ENCODE measurements at places on chromosomes 16 and 17.

DNA sequence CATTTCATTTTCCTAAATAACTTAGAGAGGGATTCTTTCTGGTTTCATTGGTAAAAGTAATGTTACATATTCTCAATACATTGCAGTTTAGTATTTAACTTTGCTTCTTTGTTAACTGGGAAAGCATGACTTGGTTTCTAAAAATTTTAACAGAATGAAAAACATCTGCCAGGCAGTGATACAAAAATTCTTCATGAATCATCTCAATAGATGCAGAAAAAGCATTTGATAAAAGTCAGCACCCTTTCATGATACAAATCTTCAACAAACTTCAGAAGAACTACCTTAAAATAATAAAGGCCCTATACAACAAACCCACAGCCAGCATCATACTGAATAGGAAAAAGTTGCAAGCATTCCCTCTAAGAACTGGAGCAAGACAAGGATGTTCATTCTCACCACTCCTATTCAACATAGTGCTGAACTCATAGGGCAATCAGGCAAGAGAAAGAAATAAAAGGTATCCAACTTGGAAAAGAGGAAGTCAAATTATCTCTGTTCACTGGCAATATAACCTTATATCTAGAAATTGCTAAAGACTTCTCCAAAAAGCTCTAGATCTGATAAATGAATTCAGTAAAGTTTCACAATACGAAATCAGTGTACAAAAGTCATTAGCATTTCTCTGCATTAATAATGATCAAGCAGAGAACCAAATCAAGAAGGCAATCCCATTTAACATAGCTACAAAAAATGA lies 50.4 kb downstream of the SLFN5 start:
- no peak for DNase-seq

DNA sequence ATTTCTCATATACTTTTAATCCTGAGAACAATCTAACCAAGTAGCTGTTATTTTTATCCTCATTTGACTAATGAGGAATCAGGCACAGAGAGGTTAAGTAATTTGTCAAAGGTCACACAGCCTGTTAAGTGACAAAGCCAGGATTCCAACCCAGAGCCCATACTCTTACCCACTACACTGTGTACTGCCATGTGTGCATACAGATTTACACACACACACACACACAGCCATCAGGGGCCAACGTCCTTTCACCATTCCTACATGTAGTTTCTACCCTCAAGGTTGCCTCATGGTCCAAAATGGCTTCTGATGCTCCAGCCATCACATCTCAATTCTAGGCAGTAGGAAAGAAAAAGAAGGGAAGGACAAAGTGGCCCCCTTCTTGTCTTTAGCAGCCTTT lies 22.1 kb downstream of the TMEM186 start:
- no peak for DNase-seq

- peak; percentile 68 for DNase-seq
These were observed 24.0 kb downstream of the PIK3R5 start for GRCh38 chr17:8941520-8941919.

- no peak for DNase-seq
These were observed 944 bp upstream of the WFIKKN1 start for GRCh38 chr16:629833-630248.

DNA sequence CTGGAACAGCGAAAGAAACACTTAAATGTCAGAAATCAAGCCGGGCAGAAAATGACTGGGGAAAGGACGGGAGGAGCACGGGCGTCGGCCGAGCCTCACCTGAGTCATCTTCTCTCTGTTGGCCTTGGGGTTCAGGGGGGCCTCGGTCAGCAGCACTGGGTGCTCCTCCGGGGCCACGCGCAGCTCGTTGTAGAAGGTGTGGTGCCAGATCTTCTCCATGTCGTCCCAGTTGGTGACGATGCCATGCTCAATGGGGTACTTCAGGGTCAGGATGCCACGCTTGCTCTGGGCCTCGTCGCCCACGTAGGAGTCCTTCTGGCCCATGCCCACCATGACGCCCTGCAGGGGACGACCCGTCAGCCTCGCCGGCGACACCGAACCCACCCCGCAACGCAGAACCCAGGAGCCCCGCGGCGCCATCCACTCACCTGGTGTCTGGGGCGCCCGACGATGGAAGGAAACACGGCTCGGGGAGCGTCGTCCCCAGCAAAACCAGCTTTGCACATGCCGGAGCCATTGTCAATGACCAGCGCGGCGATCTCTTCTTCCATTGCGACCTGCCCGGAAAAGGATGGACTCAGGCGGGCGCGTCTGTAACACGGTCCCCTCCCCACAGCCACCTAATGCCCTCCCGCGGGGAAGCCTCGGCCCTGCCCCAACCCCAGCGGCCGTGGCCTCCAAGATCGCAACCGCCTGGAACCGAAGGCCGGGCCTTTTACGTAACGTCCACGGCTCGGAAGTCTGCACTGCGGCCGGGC lies 616 bp downstream of the ACTG1 start:
- DNase-seq: peak; percentile 35

DNA sequence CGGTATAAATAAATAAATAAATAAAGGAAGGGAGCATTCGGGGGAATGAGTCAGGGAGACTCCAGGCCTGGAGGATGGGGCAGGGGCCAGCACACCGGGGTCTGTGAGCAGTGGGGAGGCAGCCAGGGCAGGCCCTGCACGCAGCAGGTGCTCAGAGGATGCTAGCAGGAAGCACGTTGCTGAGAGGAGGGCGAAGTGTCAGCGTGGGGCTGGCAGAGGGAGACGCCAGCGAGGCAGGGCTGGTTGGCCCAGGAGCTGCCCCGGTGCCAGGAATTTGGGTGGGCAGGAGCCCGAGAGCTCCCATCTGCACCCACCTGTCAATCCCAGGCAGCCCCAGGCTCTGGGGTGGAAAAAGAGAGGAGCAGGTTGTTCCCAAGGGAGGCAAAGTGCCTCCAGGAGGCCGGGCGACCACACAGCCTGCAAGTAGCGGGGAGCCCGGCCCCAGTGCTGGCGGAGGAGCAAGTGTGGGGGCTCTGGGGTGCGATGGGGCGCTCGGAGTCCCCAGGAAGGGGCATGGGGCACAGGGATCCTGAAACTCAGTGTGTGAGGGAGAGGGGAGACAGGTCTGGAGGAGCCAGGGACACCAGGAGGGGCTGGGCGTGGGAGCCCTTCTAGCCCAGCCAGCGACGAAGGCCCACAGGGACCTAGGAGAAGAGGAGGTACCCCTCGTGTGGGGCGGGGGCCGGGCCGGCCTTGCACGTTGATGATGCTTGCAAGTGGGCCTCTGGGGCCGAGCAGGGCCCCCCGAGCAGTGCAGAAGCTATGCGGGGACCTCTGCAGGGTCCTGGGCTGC lies 28.0 kb downstream of the SOX8 start:
- DNase-seq: no peak

DNA sequence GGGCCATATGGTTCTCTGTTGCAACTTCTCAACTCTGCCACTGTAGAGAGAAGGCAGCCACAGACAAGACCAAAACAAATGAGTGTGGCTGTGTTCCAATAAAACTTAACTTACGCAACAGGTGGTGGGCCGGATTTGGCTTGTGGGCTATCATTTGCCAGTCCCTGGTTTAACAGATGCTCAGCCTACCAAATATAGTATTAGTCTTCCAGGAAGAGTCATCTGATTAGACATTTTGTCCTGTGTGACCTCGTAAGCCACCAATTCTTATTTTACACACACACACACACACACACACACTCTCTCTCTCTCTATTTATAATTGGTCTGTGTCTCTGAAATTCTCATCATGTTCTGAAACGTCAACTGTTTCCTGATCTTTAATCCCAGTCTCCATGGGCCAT lies 245.9 kb downstream of the XYLT1 start:
- peak; percentile 37 for DNase-seq

DNA sequence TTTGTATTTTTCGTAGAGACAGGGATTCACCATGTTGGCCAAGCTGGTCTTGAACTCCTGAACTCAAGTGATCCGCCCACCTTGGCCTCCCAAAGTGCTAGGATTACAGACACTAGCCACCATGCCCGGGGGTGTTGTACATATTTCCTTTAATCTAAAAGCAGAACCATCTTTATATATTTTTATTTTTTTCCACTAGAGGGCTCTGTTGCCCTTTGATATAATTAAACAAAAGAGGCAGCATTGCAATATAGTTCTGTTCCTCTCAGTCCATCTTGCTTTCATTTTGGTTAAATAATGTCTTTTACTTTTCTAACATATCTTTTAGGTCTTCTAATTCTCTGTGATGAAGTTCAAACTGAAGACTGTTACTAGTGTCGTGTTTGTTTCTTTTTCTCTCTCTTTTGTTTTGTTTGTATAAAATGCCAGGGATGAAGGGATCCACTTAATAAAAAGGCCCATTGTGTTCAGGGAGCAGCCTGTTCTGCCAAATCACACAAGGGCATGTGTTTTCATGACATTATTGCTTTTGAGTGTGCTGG lies 23.4 kb downstream of the WWOX start:
- peak; percentile 51 for DNase-seq

GRCh38 chr17:32191306-32191705 lies 49.0 kb downstream of the RHOT1 start:
- DNase-seq: no peak

DNA sequence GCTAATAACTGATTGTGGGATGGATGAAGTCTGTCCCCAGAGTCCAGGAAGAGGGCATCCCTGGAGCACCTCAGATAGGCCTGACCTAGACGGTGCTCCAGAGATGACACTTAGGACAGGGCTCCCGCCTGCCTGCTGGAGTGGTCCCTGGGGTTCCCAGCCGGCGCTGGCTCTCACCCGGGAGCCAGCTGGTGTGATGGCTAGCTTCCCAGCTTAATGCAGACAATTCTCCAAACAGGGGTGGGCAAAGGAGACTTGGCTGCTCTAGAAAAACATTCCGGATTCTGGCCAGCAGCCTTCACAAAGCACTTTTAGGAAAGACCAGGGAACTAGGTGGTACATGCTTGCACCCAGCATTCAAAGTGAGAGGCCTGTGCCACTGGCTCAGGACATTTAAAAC lies 18.6 kb downstream of the ACE start:
- no peak for DNase-seq

DNA sequence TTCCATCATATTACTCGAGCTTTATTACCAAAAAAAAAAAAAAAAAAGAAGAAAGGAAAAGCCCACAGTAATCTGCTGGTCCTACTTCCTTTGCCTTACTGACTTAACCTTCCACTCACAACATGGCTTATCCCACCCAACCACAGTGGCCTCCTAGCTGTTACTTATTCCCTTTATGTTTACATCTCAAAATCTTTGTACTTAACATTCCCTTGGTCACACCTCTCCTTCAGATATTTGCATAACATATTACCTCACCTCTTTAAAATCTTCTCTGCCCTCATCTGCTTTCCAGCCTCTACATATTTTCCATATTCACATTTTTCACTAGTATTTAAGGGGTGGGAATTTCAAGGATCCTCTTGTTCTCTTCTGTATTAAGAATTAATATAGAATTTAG lies 327.0 kb upstream of the TBX2 start:
- no peak for DNase-seq

- peak; percentile 55 for DNase-seq
These were observed 32.7 kb upstream of the LITAF start for GRCh38 chr16:11619327-11619851.

DNA sequence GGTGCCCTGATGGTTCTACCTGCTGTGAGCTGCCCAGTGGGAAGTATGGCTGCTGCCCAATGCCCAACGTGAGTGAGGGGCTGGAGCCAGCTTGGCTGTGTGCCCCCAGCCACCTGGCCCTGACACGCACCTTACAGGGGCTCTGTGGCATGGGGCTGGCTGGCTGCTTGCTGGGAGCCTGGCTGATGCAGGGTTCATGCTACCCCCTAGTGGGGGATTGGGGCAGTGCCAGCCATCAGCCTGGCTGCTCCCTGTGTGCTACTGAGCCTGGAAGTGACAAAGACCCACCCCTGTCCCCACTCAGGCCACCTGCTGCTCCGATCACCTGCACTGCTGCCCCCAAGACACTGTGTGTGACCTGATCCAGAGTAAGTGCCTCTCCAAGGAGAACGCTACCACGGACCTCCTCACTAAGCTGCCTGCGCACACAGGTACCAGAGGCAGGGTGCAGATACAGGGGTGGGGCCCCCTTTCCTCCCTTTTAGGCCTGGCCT lies 5.7 kb downstream of the GRN start:
- peak; percentile 79 for DNase-seq

- no peak for DNase-seq
These were observed 387.1 kb downstream of the HS3ST4 start for GRCh38 chr16:26078716-26079355.

DNA sequence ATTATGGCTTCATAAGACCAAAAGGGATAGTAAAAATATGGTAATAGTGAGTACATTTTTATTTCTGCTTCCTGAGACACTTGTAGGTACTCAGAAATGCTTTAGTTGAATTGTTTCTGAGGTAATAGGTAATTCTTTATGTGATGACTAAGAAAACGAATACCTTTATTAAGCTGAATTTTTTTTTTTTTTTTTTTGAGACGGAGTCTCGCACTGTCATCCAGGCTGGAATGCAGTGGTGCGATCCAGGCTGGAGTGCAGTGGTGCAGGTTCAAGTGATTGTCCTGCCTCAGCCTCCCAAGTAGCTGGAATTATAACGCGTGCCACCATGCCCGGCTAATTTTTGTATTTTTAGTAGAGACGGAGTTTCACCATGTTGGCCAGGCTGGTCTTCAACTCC lies 1.9 kb downstream of the RAD51C start:
- no peak for DNase-seq

DNA sequence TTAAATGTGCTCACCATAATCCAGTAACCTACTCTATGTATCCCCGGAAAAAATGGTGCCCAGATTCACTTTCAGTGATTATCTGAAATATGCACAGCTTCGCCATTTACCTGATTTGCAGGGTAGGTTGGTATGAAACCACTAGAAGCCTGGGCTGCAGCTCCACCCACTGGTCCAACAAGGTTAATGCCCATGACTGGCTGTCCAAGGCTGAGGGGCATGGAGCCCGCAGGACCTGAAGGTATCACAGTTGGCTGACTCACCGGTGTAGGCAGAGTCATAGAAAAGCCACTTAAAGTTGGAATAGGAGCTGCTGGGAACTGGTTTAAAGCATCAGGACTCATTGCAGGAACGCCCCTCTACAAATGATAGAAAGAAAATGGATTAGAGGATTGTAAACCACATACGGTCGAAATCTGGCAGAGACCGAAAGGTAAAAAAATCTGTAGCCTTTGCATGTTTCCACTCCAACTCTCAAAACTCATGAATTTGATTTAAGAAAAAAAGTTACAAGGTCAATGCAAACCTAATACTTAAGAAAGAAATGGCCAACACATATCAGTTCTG lies 38.6 kb downstream of the SYNRG start:
- DNase-seq: peak; percentile 23

DNA sequence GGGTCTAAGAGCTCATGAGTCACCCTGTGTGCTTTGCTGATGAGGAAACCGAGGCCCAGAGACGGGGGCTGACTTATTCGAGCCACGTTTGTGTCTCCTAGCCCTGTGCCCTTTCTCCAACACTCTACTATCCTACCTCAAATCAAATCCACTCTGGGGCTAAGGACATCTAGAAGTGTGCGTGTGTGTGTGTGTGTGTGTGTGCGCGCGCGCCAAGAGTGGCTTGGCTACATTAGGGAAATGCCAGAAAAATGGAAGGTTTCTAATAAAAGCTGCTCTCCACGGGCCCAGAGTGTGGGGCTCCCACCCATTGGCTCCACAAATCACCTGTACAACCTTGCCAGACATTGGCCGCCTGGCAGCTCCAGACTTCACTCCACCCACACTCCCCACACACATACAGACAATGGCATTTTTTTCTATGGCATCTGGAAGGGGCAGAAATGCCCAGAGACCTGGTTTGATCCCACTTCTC lies 30.3 kb upstream of the PHOSPHO1 start:
- DNase-seq: no peak

- no peak for DNase-seq
These were observed 345.2 kb upstream of the TBX2 start for GRCh38 chr17:61054436-61054835.

- DNase-seq: no peak
These were observed 463 bp downstream of the TOP2A start for GRCh38 chr17:40417258-40417608.

- DNase-seq: no peak
These were observed 40.9 kb upstream of the ICAM2 start for GRCh38 chr17:64061178-64061898.
